EH (cell line): ENCODE measurements at places on chromosomes 7 and 10.
A peak's percentile ranks its signal among the peaks of the same experiment; 100 is the strongest.

DNA sequence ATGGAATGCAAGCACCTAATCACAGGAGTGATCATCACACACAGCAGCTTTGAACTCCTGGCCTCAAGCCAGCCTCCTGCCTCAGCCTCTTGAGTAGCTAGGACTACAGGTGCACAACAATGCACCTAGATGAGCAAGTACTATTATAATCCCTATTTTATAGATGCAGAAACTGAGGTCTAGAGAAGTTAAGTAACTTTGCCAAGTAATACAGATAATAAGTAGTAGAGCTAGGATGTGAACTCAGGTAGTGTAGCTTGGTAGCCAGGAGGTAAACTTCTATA lies 33.7 kb downstream of the DNAJC12 start:
- DNase-seq: no peak

GRCh38 chr10:18449611-18450026 lies 201.8 kb downstream of the NSUN6 start:
- DNase-seq: no peak

DNA sequence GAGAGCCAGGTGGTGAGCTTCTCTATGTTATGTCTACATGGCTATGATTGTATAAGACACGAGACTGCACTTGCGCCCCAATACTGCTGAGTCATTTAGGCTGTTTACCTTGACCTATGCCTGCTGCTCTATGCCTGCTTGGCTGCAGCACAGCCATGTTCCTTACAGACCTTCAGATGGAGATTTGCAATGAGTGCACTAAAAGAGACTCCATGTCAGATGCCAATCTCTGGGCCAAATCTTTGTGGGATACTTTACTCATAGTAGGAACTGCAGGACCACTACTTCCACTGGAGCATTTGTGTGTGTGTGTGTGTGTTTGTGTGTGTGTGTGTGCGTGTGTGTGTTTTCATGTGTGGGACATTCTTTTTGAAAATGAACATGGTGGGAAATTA lies 50.0 kb upstream of the KMT2E start:
- DNase-seq: no peak

GRCh38 chr10:34816501-34817002 lies 1.5 kb upstream of the PARD3 start:
- peak; percentile 42 for DNase-seq

DNA sequence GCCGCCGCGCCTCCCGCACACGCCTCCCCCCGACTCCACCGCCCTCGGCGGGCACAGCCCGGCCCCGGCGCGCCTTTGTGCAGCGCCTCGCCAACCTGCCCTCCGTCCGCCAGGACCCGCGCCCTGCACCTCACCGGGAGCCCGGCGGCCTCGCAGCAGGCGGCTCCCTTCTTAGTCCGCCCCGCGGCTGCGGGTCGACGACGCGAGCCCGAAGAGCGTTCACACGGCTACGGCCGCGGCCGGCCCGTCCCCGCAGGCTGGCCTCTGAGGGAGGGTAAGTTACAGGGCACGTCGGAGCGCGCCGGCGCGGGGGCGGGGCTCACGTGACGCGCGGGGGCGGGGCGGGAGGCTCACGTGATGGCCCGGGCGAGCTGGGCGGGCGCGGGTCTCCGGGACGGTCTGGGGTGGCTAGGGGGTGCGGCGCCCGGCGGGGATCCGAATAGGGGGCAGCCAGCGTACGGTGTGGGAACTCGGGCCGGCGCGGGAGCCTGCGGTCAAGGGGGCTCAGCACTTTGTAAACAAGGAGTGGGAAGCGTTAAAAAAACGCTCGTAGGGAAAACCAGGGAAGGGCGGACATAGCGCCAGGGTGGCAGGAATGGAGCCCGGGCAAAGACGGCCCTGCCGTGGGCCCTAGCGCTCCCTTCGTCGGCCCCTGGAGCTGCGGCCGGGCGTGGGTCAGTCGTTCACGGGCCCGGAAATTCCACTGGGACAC lies at the start of gene ARHGAP12:
Gene ARHGAP12 (minus strand): TSS at position 283 of the 712 bp plus-strand sequence. CDS start 19,976 bp downstream, outside the sequence.
- DNase-seq: peak; percentile 86

DNA sequence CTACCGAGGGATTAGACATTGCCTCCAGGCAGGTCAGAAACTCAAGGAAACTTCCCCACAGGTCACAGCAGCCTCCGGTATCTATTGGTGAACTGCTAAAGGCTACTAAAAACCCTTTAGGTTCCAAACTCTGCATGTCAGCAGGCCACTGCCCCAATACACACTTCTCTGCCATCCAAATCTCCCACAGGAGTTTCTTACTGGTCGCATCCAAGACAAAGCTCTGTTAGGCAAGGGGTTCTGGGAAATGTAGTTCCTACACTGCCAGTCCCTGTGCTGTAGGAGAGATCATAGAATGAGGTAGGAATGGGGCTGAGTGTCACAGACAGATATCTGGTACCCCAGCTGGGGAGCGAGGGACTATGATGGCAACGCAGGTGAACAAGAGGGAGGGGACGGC lies 757.0 kb upstream of the C7orf33 start:
- DNase-seq: no peak

DNA sequence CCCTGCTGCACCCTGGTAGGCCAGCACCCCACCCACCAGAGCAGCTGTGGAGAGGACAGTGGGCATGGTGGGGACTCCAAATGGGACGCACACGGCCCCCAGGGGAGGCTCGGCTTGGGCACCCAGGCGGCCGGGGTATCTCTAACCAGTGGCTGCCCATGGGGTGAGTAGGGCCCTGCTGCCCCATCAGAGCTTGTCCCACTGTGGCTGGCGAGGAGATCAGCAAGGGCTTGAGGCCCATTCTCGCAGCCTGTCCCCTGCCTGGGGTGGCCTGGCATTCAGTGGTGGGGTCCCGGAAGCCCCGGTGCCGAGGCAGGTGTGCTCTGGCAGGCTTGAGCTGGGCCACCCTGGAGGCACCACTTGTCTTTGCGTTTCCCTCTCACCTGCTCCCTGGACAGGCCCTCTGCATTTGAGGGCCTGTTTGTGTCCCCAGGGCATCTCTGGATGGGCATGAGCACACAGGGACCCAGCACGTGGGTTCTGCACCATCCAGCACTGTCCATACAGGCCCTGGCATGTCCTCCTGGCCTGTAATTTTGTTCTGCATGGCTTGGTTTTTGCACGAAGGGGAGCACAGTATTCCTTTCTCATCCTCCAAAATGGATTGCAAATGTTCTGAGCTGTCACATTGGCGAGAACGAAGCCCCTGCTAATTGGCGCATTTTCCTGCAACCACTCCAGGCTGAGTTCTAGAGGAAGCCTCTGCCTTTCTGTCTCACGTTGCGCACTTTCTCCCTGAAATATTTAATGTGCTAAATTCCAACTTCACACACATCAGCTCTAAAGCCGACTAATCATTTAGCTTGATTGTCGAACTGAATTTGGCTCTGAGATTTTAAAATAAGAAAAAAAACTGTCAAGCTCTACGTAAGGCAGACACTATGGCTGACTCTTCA lies 27.2 kb downstream of the PWWP2B start:
- DNase-seq: no peak

GRCh38 chr10:88288320-88289059 lies 294.6 kb downstream of the RNLS start:
- DNase-seq: no peak

DNA sequence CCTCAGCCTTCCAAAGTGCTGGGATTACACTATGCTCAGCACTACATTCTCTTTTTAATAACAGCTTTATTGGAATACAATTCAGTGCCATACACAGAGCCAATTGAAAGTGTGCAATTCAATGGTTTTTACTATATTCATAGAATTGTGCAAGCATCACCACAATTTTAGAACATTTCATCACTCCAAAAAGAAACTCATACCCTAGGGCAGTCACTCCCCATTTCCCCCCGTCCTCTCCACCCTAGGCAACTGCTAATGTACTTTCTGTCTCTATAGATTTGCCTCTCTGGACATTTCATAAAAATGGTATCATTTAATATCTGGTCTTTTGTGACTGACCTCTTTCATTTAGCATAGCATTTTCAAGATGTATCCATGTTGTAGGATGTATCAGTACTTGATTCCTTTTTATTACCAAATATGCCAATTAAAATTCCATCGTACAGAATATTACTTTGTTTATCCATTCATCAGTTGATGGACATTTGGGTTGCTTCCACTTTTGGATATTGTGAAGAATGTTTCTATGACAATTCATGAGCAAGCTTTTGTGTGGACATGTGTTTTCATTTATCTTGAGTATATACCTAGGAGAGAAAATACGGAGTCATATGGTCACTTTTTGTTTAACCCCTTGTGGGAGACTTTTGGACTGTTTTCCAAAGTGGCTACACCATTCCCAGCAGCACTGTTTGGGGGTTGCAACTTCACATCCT lies 6.3 kb upstream of the XPNPEP1 start:
- peak; percentile 56 for DNase-seq

DNA sequence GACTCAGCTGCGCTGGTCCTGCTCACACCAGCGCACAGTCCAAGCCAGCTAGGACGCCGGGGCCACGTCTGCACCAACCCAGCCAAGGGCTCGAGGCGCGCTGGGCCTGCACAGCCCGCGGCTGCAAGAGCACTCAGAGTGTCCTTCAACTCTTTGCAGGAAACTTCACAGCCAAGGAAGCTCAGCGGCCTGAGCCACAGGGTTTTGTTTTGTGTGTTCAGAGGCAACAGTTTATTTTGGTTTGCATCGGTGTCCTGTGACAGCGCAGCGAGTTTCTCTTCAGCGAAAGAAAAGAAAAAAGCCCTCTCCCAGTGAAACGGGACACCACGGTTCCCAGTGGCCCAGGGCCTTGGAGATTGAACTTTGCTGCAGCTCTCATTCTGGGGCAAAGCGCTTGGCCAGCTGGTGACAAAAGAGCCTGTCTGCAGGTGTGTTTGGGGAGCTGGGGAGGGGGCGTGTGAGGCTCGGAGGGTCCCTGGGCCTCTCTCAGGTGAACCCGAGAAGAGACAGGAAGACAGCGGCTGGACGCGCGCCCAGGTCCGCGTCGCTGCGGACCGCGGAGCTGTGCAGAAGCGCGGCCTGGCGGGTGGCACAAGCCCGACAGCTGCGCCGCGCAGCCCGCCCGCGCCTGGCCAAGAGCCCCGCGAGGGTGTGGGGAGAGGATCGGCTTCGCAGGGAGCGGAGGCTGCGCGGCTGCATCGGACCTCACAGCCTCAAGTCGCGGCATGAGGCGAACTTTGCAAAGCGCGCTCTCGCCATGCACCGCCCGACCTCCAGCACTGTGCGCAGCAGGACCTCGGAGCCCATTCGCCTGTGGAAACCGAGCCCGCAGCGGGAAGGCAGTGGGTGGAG lies 922 bp downstream of the CXCL12 start:
- DNase-seq: peak; percentile 59

GRCh38 chr10:34697351-34698247 lies 117.5 kb downstream of the PARD3 start:
- DNase-seq: no peak

DNA sequence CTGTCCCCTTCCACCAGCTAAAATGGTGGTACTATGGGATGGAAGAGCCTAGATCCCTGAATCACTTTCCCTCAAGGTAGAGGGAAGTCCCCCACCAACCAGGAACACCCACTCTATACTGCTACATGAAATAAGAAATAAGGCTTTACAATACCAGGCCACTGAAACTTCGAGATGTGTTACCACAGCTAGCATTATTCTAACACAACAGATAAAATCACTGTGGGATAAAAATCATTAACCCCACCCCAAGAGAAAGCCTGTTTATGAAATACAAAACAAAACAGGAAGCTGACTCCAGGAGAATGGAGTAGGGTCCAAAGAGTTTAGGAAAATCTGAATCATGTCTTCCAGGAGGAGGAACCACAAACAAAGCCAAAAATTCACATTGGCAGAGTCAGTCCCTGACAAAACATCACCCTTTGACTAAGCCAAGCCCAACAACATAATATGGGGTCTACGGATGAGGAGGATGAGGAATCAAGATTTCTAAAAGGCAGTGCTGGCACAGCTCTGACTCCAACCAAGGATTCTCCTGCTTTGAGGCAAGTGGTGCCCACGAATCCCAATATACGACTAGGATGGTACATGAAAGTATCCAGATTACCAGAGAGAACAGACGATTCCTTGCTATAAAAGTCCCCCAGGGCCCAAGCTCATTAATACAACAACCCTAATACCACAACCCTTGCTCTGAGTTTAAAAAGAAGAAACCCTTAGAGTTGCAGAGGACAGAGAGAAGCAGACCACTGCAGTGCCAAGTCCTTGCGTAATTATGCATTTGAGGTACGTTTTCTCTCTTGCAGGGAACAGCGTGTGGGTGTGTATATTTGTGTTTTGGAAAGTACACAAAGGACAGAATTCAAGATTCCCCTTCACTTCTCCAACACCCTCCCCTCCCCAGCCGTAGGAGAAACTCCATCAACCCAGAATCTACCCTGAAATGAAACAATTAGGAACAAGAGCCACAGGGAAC lies 23.7 kb downstream of the XPNPEP1 start:
- DNase-seq: peak; percentile 64

DNA sequence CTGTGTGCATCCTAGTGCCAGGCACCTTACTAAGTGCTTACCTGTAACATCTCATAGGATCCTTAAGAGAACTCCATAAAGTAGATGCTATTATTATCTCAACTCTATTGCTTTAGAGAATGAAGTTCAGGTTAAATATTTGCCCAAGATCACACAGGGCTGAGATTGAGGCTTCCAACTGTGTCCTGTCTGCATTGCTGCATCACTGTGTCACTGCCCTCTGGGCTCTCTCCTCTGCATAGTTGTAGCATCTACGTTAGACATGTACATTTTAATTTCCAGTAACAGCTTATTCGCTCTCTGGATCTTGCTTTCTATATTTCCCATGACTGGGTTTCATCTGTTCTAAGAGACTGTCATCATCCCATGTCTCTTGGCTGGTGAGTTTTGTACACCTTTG lies 63.6 kb upstream of the FZD8 start:
- no peak for DNase-seq

DNA sequence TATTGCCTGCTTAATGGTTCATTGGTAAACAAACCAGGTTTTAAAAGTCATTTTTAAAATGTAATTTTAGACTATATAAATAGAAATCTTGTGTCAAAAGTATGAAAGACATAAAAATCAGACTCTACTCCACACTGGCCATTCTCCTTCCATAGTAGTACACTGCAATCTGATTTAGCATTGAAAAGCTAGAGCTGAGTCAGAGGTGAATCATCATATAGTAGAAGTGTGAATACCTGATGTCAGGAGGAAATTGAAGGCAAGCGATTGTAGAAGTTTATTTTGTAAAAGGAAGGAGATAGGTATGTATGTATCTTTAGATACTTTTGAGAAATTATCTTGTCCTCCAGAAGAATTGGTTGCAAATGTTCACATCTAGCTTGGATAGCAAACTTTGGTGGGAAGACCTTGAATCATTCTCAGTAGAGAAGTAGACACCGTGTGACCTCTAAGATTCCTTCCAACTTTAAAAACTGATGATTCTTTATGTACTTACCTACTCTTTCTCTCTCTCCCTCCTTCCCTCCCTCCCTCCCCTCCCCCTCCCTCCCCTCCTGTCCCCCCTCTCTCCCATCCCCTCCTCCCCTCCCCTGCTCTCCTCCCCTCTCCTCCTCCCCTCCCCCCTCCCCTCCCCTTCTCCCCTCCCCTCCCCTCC lies 88.1 kb downstream of the BTAF1 start:
- DNase-seq: peak; percentile 65

- DNase-seq: no peak
Measured at GRCh38 chr7:29140873-29141468, 5.4 kb downstream of the CPVL start.

GRCh38 chr7:100964630-100965029 lies 4.7 kb upstream of the MUC12 start:
- DNase-seq: no peak

GRCh38 chr7:65976659-65977196 lies 5.3 kb downstream of the GUSB start:
- DNase-seq: no peak

GRCh38 chr7:133936074-133936473 lies 191.1 kb upstream of the LRGUK start:
- peak; percentile 67 for DNase-seq
